ENCODE measurements at places on chromosomes 7 and 10.

GRCh38 chr10:31318382-31318853 is 598 bp upstream of the ZEB1 start:
- DNase-seq = peak; percentile 47

DNA sequence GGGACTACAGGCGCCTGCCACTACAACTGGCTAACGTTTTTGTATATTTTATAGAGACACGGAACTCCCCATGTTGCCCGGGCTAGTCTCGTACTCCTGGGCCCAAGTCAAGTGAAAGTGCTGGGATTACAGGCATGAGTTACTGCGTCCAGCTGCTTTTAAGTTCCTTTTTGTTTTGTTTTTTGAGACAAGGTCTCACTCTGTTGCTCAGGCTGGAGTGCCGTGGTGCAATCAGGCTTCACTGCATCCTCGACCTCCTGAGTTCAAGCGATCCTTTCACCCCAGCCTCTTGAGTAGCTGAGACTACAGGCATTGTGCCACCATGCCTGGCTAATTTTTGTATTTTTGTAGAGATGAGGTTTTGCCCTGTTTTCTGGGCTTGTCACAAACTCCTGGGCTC is 155.0 kb downstream of the GALNT17 start:
- no peak for DNase-seq

DNA sequence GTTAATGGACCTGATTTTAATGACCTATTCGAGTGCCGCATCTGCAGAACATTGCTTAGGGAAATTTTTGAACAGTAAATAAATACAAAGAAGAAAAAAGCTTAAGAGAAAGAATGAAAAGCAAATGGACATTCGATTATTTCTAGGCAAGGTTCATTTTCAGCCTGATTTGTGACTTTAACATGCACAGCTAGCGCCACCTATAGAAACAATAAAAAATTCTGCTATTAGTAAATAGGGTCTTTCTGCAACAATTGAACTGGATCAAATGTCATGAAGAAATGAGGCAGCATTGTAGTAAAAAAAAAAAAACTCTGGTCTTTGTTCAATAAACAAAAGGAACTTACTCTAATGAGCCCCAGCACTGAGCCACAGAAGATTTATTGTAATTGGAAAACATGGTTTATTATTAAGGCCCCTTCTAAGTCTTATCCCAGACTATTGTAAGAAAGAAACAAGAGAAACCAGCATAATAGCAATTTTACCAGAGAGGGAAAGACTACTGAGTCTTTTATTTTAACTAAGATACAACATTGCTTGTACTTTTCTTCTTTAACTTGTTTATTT is 41.4 kb upstream of the GHITM start:
- no peak for DNase-seq

DNA sequence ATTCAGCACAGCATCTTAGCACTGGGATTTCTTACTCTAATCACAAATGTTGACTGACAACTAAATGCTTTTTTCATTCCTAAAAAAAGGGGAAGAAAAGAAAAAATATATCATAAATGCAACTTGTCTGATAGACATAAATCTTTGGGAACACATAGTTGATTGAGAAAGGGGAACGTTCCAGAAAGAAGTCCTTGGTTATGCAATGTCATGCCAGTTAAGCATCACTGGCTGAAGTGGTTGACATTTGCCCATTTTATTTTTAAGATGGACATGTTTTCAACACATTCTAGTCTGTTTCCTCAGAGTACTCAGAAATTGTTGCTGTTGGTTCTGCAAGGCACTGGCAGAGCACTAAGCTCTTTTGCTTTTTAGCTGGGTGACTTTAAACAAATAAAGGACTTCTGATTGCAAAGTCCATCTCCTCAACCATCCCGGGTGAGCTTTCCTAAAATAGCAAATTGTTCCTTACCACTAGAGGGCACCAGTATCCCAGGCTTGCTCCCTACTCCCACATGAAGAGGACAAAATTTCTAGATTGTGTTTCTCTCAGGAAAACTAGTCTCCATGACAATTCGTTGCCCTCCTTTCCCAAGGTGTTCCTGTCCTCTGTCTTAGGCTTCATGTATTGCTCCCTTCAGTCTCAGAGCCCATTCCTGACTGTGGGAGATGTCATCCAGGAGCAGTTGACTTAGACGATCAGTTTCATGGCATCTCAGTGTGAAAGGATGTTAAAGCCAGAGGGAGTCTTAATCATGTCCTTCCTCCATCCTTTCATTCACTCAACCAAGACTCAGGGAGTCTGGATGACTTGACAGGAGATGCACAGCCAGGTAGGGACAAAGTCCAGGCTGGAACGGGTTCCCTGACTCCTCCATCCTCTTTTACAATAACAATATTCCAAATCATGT is 23.9 kb downstream of the OPALIN start:
- no peak for DNase-seq

DNA sequence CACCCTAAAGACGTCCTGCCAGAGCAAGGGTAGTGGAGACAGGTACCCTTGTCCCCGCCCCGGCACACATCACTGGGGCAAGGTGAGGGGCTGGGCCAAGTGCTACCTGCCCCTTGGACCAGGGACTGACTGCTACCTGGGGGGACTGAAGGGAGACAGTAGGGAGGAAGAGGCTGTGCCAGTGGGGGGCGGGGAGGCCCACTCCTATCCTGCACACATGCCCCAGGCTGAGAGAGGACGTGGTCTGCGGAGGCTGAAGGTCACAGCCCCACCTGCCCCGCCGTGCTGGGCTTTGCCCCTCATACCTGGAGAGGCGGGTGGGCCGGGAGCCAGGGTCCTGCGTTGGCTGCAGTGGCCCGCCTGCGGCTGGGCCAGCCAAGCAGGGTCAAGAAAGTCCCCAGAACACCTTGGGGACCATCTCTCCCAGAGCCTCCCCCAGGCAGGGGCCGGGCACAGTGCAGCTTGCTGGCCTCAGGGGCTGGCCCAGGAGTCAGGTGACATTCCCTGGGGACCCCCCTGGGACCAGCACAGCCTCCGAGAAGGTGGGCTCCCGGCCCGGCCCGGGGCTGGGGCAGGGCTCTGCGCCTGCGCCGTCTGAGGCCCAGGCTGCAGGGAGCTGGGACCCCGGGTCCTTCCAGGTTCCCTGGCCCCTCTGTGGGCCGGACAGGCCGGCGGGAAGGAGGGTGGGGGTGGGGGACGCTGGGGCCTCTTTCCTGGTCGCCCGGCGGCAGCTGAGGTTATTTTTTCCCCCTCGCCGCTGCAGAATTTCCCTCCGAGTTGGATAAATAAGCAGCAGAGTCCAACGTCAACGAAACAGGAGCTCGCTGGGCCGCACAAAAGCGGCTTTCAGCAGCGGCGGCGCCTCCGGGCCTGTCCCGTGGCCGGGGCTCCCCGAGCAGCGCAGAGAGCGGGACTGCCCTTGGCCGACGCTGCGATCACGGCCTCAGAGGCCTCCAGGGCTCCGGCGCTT is 9.8 kb upstream of the FZD9 start:
- no peak for DNase-seq
